ENCODE measurements at places on chromosomes 5 and 9.

DNA sequence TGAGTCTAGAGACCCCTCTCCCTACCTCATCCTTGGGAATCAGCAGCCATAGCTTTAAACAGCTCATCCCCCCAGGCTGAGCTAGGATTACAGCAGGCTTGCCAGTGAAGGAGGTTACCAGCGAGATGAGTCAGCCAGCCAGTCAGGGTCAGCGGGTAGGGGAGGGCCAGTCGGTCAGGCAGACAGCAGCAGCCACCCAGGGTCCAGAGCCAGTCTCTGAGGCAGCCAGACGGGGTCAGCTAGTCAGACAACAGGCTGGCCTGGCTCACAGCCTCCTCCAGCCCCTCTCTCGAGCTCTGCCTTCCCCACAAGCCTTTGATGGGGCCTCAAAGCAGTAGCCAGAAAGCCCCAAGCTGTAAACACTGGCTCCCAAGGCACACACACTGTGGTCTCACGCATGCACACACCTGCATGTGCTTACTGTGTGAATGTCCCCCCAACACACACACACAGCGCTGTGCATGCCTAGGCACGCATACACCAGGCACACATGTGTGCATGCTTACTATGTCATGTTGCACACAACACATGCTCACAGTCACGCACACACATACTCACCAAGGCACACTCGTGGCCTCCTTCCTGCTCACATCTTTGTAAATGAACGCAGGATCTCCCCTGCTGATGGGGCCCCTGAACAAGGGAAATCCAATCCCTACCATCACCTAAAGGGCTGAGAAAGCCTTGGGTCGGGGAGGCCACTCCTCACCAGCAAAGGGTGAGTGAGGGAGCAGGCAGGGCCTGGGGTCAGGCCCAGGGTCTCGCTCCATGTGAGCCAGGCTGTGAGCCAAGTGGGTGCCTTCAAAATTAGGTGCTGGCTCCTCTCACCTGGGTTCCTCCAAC is 28.2 kb upstream of the CPLX2 start:
- peak; percentile 19 for DNase-seq

GRCh38 chr9:88932766-88933165 is 58.5 kb upstream of the S1PR3 start:
- no peak for DNase-seq

DNA sequence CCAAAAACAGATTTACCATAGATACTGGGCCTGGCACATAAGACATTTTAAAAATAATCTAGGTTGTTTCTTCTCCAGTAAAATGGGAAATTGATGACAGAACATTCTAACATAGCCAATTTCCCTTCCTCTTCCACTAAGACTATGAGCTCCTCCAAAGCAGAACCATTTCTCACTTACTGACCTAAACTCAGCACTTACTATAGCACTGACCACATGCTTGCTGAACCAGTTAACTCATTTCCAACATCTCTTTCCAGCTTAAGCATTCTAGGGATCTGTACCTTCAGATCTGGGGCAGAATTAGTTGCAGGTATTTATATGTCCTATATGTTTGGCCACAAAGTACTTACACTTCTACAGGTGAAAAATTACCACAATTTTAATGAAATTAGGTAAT is 58.9 kb downstream of the TTC39B start:
- DNase-seq, result no peak

- DNase-seq, result no peak
Measured at GRCh38 chr9:111063332-111063731, 25.1 kb upstream of the LPAR1 start.

GRCh38 chr9:71859939-71860338 is 51.1 kb downstream of the ABHD17B start:
- no peak for DNase-seq

DNA sequence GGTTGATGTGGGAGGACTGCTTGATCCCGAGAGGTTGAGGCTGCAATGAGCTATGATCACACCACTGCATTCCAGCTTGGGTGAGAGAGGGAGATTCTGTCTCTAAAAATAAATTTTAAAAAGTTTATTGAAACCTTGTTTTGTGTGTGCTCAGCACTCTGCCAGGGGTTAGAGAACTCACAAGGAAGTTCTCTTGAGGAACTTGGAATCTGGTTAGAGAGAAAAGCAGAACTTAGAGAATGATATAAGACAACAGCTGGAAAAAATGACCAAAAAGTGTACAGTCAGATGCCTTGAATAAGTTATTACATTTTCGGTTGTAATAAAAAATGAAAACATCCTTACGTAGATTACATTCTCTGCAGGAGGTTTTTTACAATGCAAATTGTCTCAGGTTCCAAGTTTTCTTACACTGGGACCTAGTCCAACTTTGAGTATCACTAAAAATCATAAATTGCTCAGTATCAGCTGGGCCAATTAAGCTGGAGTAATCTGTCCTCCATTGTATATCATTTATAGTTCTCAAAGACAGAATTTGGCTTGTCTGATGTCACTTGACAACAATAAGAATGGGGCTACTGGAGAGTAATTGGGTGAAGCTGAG is 21.7 kb upstream of the TENT2 start:
- no peak for DNase-seq

DNA sequence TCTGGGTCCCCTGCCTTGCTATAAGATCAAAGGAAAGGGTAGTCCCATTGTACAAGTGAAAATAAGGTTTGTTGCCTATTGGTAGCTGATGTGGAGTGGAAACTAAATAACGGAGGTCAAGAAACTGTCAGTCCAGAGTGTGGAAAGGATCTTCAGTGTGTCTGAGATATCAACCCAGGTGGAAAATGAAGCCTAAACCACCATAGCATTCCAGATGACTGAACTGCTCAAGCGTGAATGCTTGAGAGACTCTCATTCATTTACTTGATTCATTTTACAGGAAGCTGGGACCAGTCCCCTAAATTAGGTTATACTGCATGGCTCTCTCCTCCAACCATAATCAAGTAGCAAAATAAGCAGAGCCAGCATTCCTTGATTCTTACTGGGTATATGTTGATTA is 116.0 kb upstream of the SLC28A3 start:
- no peak for DNase-seq

- DNase-seq, result no peak
Measured at GRCh38 chr5:177520271-177520670, 3.5 kb upstream of the DDX41 start.

DNA sequence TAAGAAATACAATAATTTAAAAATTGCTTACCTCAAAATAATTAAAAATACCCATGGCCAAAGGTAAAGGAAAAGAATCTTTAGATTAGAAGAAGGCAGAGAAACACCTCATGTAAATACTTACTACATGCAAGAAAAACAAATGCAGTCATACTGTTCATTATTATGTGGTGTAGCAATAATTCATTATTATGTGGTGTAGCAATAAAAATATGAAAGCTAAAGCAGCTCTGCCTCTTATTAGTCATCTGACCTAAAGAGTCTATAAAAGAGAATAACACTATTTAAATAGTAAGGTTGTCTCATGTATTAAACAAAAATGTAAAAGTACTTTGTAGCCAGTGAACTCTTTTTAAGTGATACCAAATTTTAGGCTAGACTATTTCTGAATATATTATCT is 6.6 kb downstream of the DTWD2 start:
- DNase-seq, result no peak

DNA sequence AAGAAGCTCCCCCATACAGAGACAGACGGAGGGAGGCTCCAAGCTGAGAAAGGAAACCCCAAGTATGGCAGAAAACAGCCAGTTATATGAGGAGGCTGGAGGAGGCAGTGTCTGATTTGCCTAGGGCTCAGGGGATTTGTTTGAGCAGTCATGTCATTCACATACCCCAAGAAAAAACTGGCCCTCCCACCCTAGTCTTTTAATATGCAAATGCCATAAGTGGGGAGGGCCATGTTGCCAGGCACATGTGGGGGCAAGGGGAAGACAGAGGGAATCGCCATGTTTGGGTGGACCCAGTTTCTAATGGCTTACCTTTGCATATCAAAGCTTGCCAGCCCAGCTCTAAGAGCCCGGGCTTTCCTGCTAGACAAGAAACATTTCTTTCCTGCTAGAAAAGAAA is 1163.8 kb downstream of the TAF11L14 start:
- DNase-seq, result no peak
